ENCODE measurements at places on chromosomes 4 and X. TPM values are rescaled to one million over a fixed set of nuclear protein-coding genes. Genes with fewer than 3 reads are reported as not detected.

The CDX4 gene
- total RNA-seq = not detected

The DMP1 gene
- total RNA-seq = not detected

The ASB9 gene
- total RNA-seq = 0.36 TPM

The TREX2 gene
- 0.36 TPM for total RNA-seq

The CLDN34 gene
- total RNA-seq = not detected

The DMRTC1 gene
- not detected for total RNA-seq

The TRMT10A gene
- total RNA-seq = 4.3 TPM

The NLGN3 gene
- total RNA-seq = 0.18 TPM

The SH3RF1 gene
- 29.8 TPM for total RNA-seq

The ADAMTS3 gene
- 2.5 TPM for total RNA-seq

The CSAG2 gene
- total RNA-seq = not detected

The MAB21L2 gene
- total RNA-seq = 11.7 TPM

The CNKSR2 gene
- total RNA-seq = 0.56 TPM

The SH3D19 gene
- 27.2 TPM for total RNA-seq

The NAA11 gene
- total RNA-seq = not detected

The CXCL6 gene
- total RNA-seq = not detected

The CORIN gene
- total RNA-seq = 20.3 TPM

- no peak for DNase-seq
Measured at GRCh38 chrX:362351-362750, 24.4 kb downstream of the PPP2R3B start.

DNA sequence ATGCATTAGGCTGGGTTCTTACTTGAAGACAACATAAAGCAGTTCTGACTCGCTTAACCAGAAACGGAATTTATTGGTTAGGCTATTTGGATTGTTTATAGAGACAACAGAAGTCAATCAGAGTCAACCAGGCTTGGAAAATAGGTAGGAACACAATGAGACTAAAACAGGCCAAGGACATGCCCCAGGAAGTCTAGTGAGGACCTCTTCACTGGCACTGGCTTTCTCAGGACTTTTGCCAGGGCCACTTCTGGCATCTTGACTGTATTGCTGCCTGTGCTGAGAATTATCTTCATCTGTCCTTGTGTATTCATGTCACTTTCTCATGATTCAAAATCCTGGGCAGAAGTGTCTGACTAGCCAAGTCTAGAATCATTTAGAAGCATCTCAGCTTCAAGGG, 19.6 kb downstream of the PGAM4 start:
- no peak for DNase-seq

- DNase-seq = peak; percentile 23
Measured at GRCh38 chr4:124526331-124526730, 186.2 kb downstream of the ANKRD50 start.

- no peak for DNase-seq
Measured at GRCh38 chr4:52548818-52549570, 110.1 kb downstream of the USP46 start.

DNA sequence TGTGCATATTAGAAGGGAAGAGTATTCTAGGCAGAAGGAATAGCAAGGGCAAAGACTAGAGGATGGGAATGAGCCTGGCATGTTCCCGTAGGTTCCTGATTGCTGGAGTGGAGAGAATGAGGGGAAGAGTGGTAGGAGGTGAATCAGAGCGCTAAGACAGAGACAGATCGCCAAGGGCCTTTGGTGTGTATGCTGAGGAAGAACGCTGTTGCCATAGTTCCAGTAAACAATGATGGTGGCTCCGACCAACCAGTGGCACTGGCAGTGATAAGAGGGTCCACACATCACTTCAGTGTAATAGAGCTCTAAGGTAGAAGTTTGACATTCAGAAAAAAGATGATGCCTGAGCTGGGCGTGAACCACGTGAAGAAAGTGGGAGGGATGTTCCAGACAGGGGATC, 966 bp downstream of the TBC1D25 start:
- no peak for DNase-seq

DNA sequence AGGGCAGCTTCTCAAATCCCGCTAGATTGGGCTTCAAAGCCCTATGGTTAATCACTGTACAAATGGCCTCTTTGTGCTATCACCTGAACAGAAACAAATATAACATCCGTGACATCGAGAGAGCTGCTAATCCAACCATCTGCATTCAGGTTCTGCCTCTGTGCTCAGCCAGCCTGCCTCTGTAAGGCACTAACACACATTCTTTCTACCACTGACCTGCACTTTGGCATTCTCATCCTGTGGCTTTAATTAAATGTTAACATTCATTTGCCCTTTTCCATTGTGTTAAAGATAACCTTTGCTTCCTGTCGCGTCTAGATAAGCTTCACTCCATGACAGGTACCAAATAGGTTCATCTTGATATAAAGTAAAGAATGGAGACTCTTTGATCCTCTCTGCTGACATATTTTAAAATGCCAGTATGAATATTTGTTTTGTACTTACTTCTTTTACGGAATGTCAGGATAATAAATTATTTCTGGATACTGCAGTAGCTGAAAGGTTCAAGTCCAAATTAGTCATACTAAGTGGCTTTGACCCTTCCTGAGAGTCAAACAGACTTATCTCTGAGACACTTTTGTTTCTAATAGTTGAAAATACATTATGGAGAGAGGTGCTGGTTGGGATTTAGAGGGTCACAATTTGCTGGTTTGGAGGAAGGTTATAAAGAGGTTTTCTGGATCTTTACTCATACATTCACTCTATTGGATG, 505.7 kb downstream of the PACRGL start:
- no peak for DNase-seq

- no peak for DNase-seq
Measured at GRCh38 chr4:26493461-26493860, 3.2 kb upstream of the CCKAR start.

DNA sequence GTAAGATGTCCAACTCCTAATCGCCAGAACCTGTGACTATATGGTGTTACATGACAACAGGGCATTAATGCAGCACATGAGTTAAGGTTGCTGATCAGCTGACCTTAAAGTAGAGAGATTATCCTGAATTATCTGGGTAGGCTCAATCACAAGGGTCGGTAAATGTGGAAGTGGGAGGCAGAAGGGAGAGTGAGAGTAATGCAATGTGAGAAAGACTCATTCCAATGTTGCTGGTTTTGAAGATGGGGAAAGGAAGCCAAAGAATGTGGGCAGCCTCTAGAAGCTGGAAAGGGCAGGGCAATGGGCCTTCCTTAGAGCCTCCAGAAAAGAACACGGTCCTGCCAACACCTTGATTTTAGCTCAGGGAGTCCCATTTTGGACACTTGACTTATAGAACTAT, 67.4 kb downstream of the STX18 start:
- DNase-seq = no peak

DNA sequence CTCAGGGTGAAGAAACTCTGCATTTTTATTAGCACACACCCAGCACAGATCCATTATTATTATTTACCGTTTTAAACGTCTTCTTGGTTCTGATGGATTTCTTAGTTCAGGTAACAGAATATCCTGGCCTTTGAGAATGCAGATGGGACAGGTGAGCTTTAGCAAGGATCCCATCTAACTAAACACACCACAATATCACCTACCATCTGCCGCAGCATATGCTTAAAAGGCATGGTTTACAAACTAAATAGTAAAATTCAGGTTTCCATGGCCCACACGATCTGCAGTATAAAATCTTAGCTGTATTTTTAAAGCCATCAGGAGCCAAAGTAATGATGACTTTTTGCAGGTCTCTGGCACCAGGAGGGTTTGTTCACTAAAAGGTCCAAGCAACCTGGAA, 31.7 kb upstream of the GATB start:
- DNase-seq = no peak

DNA sequence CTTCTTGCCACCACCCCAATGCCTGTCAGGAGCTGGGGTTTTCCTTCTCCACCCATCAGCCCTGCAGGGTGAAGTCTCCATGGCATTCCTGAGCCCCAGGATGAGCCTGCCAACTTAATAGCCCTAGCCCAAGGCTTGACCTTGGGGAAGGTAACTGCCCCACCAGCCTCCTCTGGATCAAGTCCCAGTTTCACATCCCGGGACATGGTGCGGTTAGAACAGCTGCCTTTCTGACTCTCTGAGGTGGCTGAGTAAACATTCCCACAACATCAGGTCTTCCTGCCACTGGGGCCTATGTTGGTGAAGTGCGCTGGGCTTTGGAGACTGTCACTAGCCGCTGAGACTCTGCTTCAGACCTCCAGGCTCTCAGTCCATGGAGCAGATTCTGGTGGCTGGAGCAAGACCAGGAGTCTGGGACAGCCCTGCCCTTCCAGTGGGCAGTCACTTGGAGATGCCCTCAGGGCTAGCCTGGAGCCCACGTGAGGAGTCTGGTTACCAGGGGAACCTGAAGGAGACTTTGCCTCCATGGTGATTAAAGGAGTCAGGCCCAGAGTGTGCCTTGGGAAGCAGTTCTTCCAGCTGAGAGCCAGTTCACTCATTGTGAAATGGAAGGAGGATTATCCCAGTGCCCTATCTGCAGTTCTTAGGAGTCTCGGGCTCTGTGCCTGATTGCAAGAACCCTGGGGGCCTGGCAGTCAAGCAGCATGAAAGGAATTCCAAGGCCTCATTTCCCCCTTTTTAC, 56.8 kb downstream of the SMIM20 start:
- DNase-seq = no peak

GRCh38 chr4:95599777-95600400, 51.1 kb upstream of the UNC5C start:
- DNase-seq = no peak

DNA sequence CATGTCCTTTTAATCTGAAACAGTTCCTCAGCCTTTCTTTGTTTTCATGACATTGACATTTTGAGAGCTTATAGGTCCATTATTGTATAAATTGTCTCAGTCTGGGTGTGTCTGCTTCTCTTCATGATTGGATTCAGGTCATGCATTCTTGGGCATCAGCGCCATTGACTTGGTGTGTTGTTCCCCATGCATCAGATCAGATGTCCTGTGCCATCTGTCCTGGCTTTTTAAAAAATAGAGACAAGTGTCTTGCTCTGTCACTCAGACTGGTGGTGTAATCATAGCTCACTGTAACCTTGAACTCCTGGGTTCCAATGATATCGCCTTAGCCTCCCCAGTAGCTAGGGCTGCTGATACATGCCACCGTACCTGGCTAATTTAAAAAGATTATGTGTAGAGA, 55.7 kb downstream of the TBC1D14 start:
- no peak for DNase-seq

DNA sequence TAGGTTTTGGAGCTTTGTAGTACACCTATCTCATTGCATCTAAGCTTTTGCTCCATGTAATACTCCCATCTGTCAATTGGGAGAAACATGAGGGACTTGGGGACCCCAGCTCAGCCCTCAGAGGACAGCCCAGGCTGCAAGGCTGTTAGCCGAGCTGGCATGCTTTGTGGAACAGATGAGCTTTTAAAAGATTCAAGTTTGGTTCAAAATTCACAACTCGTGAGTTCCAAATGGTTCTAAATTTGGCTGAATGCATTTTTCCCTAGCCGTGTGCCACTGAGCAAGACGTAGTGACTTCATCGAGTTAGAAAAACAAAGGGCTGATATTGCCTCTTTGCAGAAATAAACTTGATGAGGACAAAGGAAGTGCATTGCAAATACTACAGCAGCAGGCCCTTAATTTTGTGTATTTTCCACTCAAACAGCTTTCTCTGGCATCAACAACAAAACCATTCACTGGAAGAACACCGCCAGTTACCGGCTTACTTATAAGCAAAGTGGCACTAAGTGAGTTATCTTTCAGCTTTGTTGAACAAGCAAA, 165.0 kb upstream of the HS3ST1 start:
- DNase-seq = no peak

- no peak for DNase-seq
Measured at GRCh38 chrX:118348186-118348810, 2.4 kb downstream of the WDR44 start.

GRCh38 chr4:156298230-156298629, 344.6 kb upstream of the CTSO start:
- peak; percentile 97 for DNase-seq

- DNase-seq = no peak
Measured at GRCh38 chr4:52358366-52358765, 300.7 kb downstream of the USP46 start.

GRCh38 chr4:140439644-140440142, 12.2 kb upstream of the CLGN start:
- no peak for DNase-seq

DNA sequence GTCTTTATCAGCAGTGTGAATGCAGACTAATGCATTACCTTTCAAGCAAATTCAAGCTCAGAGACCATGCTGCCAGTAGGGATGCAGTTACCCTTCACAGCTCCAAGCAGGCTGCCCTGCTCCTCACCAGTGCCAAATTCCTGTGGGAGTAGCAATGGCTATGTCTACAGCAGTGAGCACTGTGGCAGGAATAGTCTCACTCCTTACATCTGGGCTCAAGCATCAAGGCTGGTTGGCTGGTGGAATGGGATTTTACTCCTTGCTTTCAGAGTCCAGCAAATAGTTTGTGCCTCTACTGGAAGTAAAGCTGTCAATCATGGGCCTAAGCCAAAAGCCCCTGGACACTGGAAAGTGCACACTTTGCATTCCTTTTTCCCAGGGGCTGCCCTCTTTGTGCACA, 1030.8 kb downstream of the SH3BGRL start:
- no peak for DNase-seq

Data from IMR-90 (cell line).